ENCODE measurements at places on chromosomes 12 and 14.

- no peak for DNase-seq
Measured at GRCh38 chr12:106035421-106035820, 103.3 kb downstream of the NUAK1 start.

DNA sequence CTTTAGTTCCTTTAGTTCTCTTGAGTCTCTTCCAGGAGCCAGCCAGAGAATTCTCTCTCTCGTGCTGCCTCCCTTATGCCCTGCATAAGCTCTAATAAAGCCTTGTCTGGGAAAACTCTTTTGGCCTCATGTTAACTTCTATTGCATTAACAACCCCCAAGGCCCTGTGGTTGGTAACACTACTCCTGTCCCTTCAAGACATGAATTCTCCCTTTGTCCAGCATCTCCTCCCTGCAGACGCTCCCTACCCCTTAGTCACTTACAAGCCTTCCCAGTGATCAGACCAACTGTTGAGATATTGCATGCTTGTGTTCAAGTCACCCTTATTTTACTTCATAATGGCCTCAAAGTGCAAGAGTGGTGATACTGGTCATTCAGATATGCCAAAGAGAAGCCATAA lies 12.1 kb downstream of the LTBR start:
- no peak for DNase-seq

DNA sequence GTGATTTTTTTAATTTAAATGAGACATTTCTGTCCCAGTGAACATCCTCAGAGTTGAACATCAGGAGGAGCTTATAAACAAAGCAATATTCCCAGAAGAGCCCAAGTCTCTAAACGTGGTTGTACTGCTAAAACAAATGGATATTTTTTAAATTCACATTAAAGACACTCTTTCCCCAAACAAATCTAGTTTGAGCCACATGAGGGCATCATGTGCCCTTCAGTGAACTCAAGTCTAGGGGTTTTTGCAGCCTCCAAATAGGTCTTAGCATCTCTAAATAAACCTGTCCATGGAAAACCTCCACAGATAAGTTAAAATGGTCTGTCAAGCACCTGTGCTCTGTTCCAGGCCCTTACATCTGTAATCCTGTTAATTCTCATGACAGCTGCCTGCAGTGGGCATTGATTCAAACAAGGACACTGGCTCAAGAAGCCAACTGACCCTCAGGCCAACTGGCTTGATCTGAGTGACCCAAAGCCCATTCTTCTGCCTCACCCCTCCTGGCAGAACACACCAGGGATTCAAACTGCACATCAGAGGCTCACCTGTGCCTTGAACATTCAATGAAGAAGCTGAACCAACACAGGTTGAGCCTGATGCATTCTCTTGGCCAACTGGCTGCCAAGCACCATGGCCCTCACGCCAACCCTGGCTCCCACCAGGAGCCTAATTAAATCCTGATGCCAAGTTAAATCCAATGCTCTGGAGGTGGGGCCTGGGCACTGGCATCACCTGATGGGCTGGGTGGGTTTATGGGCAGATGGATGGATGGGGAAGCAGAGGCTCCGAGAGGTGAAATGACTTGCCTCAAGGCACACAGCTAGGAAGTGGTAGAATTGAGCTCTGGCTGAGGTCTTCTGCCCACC lies 8.6 kb downstream of the ISCU start:
- no peak for DNase-seq

GRCh38 chr12:642633-643474 lies 20.4 kb downstream of the NINJ2 start:
- no peak for DNase-seq

- DNase-seq = no peak
Measured at GRCh38 chr12:1056390-1056789, 65.4 kb downstream of the ERC1 start.

- DNase-seq = no peak
Measured at GRCh38 chr14:34325493-34325892, 136.5 kb downstream of the SPTSSA start.

GRCh38 chr12:123036466-123037285 lies 56.2 kb downstream of the ARL6IP4 start:
- DNase-seq = no peak

DNA sequence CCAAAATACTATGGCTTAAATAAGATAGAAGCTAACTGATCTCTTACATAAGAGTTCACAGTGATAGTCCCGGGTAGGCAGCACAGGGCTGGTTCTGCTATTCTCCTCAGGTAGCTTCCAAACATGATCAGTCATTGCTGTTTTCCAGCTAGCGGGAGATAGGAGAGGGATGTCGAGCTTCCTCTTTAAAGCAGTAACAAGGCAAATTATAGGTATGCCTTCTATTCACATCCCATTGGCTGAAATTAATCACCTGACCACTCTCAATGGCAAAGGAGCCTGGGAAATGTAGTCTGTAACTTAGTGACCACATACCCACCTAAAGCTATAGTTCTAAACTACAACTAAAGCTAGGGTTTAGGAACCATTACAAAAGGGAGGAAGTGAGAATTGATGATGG lies 34.5 kb upstream of the VRK1 start:
- no peak for DNase-seq

GRCh38 chr14:68576496-68577244 lies 216.2 kb downstream of the ZFP36L1 start:
- no peak for DNase-seq

DNA sequence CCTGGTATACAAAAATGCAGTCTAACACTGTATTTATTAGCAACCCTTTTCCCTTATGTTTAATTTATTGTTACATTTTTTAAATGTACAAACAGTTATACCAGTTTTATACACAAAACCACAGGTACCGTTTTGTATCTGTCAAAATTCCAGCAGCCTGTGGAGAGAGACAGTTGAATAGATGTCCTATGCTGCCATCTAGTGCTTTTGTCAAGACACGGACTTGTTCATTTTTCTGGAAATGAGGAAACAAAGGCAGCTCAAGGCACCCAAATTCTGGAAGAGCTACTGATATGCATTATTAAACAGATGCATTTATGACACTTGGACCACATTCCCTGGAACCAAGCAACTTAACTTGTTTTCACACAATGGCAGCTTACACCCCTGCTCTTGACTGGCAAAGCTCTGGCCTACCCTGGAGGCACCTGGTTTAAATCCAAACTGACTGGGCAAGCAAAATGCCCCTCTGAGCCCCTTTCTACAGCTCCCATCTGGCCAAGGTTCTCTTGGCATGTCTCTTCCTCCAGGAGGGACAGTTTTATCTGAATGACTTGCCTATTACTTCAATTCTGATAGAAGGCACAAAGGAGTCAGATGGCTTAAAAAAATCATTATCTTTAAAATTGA lies 286.9 kb upstream of the PRKD1 start:
- no peak for DNase-seq

DNA sequence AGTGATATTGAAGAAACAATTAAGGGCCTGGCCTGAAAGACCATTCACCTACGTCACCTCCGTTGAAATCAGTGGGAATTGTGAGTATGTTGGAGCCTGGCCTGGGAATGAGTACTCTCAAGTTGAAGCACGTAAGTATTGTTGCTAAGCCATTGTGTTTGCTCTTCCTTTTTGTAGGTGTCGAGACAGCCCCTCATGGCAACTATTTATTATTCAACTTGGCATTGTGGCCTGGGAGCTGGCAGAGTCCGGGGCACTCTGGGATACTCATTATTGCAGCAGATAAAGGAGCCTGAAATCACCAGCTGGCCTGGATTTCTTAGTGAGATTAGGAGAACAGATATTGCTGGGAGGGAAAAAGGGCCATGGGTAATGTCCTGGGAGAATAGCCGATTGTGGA lies 147.4 kb downstream of the C12orf75 start:
- DNase-seq = no peak

DNA sequence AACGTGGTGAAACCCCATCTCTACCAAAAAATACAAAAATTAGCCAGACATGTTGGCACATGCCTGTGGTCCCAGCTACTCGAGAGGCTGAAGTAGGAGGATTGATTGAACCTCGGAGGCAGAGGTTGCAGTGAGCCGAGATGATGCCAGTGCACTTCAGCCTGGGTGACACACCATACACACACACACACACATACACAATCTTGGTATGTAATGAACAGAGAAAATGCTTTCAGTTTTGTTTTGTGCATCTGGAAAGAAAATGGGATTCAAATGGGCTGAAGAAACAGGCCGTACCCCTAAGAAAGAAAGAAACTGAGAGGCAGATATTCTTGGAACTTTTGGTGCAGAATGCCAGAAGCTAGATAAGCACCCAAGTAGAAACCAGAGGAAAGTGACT lies 107.2 kb downstream of the PDE3A start:
- DNase-seq = no peak

DNA sequence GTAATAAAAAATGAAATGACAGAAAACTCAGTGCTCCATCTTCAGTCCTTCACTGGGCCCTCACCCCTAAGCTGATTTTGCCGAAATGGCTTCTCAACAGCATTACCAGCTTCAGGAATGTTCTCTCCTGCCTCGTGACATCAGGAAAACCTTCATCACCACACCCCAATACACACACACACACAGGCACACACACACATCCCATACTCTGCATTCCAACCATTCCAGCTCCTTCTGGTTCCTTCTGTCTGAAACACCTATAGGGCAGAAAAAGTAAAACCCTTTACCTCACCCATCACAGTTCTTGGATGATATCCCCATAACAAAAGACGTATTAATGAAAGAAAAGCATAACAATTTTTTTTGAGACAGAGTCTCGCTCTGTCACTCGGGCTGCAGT lies 75.9 kb downstream of the CCDC60 start:
- DNase-seq = no peak

DNA sequence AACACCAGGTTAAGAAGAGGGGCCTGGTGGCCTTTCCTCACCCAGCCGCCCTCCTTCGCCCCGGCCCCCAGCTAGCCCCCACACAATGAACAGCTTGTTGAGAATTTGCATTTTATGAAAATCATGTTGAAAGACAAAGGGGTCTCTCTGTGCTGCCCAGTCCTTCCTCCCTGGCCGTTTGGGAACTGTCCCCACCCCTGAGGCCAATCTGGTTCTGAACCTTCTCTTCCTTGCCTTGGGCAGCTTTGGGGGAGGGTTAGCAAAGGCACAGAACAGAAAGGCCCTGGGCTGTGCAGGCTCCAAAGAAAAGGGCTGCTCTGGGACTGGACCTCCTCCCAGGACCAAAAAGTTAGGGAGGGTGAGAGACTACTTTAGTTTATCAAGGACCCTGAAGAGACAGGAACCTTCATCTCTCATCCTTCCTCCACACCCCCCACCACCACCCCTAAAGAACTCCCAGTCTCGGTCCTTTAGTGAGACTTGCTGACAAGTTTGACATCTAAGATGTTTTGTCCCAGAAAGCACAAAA lies 1.3 kb downstream of the TAMALIN start:
- DNase-seq = no peak

- no peak for DNase-seq
Measured at GRCh38 chr12:47721431-47721973, 3.8 kb downstream of the ENDOU start.

- DNase-seq = no peak
Measured at GRCh38 chr14:55075628-55076175, 24.3 kb downstream of the MAPK1IP1L start.

DNA sequence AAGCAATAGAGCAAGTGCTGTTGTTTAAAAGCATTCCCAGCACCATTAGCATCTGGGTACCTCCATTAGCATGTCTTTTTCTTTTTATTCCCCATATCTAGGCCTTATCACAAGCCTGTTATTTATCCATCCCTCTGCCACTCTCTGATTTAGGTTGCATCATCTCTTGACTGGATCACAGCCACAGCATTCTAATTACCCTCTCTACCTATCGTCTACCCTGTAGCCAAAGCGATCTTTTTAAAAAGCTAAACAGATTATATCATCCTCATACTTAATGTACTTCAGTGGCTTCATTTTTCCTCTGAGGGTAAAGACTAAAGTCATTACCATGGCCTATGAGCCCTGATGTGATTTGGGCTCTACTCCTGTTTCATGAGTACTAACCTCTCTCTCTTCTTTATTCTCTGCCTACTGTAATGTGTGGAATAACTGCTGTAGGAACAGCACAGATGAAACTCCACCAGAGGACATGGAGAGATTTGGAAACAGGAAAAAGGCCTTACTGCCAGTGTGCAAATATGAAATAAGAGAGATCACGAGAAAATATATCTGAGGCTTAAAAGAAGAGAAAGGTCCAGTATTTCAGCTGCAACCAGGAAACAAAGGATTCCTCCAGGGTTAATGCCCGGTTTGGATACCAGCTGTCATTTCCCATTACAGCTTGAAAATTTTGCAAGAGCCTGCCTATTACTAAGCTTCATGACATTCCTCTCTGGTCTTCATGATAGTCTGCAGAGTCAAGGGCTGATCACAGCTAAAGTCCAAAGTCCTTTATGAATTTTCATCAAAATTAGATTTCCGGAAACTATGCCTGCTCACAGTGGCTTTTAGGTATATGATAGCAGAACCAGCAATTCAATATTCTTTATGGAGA lies 422.5 kb upstream of the PDE3A start:
- DNase-seq = no peak

GRCh38 chr14:103136388-103137271 lies 13.4 kb downstream of the TNFAIP2 start:
- no peak for DNase-seq

- DNase-seq = no peak
Measured at GRCh38 chr14:39109893-39110715, 4.0 kb upstream of the GEMIN2 start.

DNA sequence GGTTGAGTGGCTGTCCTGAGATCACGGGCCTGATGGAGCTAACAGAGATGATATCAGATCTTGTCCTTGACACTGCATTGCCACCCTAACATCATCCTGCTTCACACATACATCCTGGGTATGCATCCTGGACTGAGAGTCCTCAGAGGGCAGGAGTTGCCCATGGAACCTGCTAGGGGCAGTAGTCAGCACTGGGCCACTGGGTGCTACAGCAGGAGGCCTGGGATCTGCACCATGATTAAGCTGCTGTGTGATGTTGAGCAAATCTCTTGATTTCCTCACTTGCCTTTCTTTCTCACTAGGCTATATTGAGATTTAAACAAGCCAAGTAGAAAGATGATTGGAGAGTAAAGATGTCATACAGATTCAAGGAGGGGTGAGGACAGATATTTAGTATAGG lies 22.1 kb upstream of the EIF4B start:
- DNase-seq = no peak

GRCh38 chr12:90102957-90103652 lies 394.5 kb upstream of the ATP2B1 start:
- no peak for DNase-seq

- no peak for DNase-seq
Measured at GRCh38 chr12:119593578-119594398, at the start of gene TMEM233. Gene TMEM233 (plus strand): TSS chr12:119593774. CDS start chr12:119593849, 75 bp downstream.

GRCh38 chr12:20494851-20495250 lies 126.5 kb downstream of the PDE3A start:
- no peak for DNase-seq

- DNase-seq = no peak
Measured at GRCh38 chr14:67360470-67361206, 510 bp downstream of the EIF2S1 start.

- no peak for DNase-seq
Measured at GRCh38 chr14:70317091-70317968, 42.2 kb downstream of the COX16 start.

DNA sequence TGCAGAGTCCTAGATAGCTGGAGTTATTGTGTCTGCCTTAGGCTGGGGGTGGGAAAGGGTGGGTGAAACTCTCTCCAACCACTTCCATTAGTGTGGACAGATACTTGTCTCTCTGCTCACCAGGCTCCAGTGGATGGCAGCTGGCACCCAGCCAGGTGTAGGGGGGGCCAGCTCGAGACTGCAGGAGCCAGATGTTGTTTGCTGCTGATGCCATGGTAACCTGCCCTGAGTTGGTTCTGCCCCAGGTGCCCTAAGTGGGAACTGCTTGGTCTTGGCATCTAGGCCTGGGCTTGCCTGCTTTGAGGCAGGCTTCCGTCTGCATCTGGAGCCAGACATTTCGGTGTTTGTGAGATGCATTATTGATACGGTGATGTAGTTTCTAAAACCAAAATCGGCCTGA lies 82.2 kb downstream of the ADCK1 start:
- no peak for DNase-seq

Data from esophagus squamous epithelium (tissue), 5 donors.